ENCODE measurements at places on chromosomes 12 and 14.

GRCh38 chr12:52151837-52152783, 39.7 kb downstream of the KRT80 start:
- DNase-seq = peak; percentile 67

- DNase-seq = no peak
Measured at GRCh38 chr12:98644433-98644711, 216 bp downstream of the IKBIP start.

DNA sequence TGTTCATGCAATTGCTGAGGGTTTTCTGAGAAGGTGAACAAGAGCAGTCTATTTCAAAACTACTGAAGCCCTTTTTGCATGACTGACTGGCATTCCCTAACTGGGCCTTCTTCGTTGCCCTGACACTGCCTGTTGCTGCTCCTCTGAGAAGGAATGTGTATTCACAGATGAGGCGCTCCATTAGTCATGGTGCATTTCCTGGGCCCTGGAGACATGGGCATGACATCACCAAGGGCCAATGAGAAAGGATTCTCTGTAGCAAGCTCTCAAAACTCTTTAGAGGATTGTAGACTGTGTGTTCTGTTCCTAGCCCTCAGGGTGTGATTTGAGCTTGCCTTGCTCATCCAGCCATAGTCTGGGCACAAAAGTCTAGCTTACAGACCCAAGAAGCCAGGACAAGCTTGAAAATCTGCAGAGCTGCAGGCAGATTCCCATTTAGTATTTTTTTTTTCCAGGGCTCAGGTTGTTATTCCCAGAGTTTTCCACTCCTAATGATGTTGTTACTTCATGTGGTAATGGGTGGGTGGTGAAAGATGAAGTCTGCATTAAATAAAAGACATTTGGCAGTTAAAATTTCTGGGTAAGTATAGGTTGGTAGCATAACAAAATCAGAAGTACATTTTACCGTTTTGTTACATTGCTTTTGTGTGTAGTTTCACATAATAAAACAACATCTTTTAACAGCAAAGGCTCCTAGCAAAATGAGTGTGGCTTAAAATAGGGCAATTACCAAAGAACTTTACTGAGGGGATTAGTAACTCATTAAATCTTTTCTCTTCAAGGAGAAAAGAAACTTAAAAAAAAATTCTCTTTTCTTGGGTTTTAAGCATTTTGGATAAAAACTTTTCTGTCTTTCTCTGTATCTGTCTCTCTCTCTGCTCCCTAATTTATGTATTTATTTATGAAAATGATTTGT, 318.4 kb downstream of the RAD51B start:
- no peak for DNase-seq

DNA sequence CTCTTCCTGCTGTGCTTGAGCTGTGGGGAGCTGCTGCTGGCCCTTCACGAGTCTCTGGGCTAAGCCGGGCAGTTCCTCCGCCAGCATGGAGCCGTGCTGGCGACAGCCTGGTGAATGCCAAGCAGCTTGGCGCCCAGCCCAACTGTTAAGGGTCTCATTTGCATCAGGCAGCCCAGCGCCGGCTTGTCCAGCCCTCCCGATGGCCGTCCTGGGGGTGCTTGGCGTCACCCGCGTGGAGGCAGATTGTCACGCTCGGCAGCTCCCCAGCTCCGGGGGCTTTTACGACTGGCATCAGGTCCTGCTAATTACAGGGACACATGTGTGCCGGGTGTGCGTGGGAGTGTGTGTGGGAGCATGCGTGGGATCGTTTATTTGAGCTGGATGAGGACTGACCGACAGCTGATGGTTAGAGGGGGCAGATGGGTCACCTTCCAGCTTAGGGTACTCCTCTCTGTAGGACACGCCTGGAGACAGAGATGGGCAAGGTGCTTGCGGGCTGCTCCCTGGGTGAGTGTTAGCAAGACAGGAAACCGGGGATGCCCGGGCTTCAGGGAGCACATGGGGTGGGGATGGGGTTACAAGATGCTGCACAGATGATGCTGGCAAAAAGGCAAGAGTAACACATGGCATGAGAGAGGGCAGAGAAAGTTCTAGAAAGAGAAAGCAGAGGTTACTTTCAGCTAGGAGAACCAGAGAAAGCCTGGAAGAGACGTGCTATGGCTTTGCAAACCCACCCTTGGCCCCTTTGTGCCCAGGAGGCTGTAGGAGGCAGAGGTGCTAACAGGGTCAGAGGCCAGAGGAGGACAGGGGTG, 64.1 kb downstream of the KIF26A start:
- DNase-seq = no peak

DNA sequence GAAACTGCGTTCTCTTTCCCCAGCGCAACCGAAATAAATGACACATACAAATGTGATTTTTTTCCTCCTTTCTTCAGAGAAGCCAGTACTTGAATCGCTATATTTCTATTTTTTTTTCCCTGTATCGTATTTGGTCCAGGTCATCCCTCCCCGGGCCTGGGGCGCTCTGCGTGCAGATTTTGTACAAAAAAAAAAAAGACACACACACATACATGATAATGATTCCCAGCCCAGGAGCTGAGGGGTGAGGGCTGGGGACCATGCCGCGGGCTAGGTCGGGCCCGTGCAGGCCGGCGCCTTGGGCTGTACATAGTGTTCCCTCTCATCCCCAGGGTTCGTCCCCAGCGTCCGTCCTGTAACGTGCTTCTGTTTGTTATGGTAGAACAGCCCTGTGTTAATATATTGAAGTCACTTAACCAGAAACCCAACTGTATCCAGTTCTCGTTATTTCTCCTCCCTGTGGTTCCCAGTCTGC, 3.0 kb downstream of the HOXC9 start:
- no peak for DNase-seq

- DNase-seq = no peak
Measured at GRCh38 chr14:104600805-104601204, 3.8 kb downstream of the TMEM179 start.

DNA sequence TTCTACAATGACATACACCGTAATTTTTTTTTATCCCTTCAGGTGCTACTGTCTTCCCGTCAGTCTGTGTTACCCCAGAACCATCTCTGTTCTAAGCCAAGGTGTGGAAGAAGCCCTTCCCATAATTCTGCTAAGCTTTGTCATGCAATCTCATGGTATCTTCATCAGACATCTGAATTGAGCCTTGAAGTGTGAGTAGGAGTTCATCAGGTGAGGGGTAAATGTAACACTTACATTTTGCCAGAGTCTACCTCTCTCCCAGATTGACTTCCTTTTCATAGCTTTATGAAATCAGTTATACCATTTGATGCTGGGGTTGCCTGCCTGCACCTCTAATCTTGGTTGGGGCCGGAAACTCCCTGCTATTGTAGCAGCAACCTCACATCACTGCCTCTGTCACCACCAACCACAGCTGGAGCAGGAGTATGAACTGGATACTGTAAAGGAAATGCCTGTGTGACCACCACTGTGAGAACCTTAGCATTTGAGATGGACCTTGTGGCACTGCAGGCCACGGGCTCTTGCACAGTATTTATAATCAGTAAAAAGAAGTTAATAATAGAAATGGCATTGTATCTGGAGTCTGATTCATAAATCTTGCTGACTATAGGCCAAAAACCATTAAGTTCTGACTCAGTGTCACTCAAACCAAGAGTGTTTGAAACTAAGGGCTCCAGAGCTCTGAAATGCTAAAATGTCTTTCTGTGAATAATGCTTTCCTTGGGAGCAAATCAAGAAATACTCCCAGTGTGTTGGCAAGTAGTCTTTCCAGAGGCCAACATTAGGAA, 58.7 kb upstream of the STK38L start:
- no peak for DNase-seq

DNA sequence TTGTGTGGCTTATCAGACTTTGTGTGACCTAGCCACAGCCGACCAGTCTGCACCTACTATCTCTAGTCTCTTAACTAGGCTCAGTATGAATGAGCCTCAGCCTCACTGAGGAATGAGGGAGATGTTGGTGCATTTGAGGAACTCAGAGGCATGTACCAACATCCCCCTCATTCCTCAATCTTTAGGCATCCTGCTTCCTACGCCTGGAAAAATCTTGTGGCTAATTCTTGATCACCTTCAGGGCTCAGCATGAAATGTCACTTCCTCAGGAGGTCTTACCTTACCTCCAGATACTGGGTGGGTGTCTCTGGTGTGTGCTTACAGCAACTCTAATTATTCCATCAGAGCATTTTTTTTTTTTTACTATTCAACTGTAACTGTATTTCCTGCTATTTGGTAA, 148.8 kb upstream of the TMCC3 start:
- DNase-seq = no peak

- DNase-seq = peak; percentile 34
Measured at GRCh38 chr12:132593938-132594358, 16.4 kb downstream of the LRCOL1 start.

- DNase-seq = no peak
Measured at GRCh38 chr12:92516277-92516600, 186.6 kb upstream of the PLEKHG7 start.

- DNase-seq = no peak
Measured at GRCh38 chr12:107570721-107571120, 114.9 kb upstream of the PWP1 start.

- DNase-seq = no peak
Measured at GRCh38 chr12:2414810-2415567, 362.2 kb downstream of the CACNA1C start.

DNA sequence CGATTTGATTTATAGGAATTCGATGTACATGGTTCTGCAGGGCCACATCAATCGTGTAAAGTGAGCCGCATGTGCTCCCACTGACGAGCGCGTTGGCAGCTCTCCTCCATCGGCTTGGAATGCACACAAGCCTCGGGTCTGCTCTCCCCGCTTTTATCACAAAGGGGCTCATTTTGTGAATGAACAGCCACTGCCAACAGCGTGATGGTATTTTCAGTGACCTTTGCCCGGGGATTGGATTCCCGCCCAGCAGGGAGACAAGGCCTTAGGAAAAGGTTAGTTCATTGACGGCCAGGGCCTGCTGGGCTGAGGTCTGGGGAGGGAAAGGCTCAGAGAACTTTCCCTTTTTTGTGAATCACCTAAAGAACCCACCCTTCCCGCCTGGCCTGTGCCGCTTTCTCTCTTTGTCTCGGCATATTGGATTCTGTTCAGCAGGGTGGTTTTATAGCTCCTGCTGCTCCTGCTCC, 232.1 kb downstream of the MSRB3 start:
- no peak for DNase-seq

- no peak for DNase-seq
Measured at GRCh38 chr12:100114574-100114973, 28.1 kb downstream of the BLTP3B start.

- DNase-seq = no peak
Measured at GRCh38 chr12:43826681-43827080, 9.2 kb upstream of the TMEM117 start.

GRCh38 chr12:52197371-52198231, 5.8 kb upstream of the KRT80 start:
- DNase-seq = peak; percentile 68

GRCh38 chr12:78645956-78646355, 218.6 kb upstream of the SYT1 start:
- no peak for DNase-seq

- no peak for DNase-seq
Measured at GRCh38 chr14:105937253-105938054, 411.1 kb downstream of the TMEM121 start.

DNA sequence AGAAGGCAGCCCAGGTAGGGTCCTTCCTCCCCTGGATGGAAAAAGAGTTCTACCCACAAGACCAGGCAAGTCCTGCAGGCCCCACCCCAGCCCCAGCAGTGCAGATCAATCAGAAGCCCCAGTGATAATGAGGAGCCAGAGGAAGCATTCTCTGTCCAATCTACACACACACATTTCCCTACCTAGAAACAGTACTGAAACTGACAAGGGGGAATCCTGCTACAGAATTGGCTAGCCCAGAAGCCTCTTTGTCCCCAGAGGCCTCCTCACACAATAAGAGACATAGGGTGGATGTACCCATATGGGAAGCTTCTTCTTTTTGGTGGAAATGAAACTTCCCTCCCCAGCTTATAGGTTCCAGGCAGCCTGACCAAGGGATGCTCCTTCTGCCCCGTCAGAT, 9.9 kb downstream of the FSCB start:
- no peak for DNase-seq

DNA sequence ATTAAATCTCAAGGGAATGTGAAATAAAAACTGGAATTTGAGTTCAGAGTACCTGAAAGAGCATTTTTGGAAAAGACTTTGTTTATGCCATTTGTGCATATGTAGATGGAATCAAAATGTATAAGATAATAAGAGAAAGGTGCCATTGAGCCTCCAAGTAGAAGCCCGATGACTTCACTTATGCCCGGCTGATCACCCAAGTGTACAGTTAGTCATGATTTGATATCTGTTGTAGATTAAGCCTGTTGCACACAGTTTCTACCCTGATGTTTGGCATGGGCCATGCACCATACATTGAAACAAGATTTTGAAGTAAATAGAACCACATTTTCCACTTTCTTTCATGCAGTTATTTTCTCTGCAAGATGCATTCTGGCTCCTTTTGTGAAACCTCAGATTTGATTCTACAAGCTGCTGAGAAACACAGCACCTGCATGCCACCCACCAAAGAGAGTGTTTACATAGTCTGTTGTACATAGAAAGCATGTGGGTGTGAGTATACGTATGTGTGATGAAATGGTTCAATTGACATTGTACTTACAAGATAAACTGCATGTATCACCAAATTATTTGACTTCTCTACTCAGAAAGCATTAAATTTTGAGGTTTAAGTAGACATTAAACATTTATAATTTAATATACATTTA, 772.5 kb downstream of the DIO2 start:
- no peak for DNase-seq

- no peak for DNase-seq
Measured at GRCh38 chr14:46661728-46662127, 10.1 kb upstream of the RPL10L start.

- no peak for DNase-seq
Measured at GRCh38 chr12:132078190-132078589, 65.9 kb downstream of the DDX51 start.

All from CD4-positive, alpha-beta T cell treated with Interferon gamma for 1 hour (primary cell).